ENCODE measurements at places on chromosomes 2 and 18.

- DNase-seq, result no peak
Observed at GRCh38 chr18:55856229-55856628, 268.2 kb upstream of the TCF4 start.

- DNase-seq, result no peak
Observed at GRCh38 chr2:223602972-223603371, 811 bp upstream of the SCG2 start.

DNA sequence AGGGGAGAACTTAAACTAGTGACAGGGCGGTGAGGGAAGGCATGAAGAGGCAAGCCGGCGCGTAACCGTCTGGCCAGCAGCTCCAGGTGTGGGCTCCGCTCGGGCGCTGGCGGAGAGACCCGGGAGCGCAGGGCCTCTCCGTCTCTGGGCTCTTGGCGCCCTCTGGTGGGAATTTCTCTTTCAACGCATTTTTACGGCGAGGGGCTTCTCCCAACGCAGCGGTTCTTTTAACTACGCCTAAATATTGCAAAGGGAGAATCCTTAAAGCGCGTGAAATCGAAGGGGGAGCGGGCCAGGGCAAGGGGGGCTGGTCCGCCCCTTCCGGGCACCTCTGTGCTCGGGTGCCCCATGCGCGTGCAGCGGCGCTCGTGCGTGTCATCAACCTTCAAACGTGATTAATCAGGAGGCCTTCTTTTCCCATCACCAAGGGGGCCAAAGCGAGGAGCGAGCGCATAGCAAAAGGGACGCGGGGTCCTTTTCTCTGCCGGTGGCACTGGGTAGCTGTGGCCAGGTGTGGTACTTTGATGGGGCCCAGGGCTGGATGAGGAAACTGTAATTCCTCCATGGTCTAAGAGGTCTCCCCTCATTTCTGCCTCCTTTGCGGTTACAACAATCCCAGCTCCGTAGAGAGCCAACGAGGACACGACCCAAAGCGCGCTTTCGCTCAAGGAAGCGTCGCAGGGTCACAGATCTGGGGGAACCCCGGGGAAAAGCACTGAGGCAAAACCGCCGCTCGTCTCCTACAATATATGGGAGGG, 762 bp upstream of the GAD1 start:
- DNase-seq, result peak; percentile 54

GRCh38 chr2:47652061-47652690, 130.8 kb upstream of the MSH6 start:
- DNase-seq, result no peak

GRCh38 chr18:57052759-57053158, 94.1 kb upstream of the BOD1L2 start:
- no peak for DNase-seq

DNA sequence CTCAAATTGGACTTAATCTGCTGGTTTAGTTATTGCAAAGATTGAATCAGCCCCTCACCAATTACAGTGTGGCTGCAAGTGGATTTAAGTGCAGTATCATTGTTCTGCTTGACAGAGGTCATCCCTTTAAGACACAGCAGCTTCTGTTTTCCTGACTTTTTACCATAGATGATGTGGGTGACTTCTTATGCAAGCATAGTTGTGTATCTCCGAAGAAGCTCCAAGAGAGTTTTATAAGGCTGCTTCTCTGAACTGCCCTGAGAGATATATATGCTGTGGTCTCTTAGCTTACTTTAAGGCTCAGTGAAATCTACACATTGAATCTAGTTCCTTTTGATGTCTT, 3.5 kb downstream of the TRIB2 start:
- no peak for DNase-seq

- DNase-seq, result no peak
Observed at GRCh38 chr2:156333274-156333950, 891 bp upstream of the NR4A2 start.

GRCh38 chr2:241198381-241199279, 10.2 kb downstream of the ANO7 start:
- DNase-seq, result no peak

DNA sequence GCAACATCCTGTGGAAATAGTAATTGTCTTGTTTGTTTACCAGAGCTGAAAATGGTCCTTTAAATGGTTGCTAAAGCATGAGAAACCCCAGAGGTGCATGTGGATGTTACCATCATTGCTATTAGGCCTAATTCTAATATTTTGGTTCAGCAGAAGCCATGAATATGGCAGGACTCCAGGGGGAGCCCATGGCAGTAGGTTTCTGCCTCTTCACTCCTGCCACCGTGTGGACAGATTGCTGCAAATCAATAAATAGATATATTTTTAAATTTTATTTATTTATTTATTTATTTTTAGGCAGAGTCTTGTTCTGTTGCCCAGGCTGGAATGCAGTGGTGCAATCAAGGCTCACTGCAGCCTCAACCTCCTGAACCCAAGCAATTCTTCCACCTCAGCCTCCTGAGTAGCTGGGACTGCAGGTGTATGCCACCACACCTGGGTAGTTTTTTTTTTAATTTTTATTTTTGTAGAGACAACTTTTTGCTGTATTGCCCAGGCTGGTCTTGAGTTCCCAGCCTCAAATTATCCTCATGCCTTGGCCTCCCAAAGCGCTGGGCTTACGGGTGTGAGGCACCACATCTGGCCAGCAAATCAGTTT, 54.9 kb upstream of the CAPN13 start:
- DNase-seq, result peak; percentile 22

GRCh38 chr2:179467111-179467510, 202.5 kb upstream of the SESTD1 start:
- no peak for DNase-seq

- DNase-seq, result no peak
Observed at GRCh38 chr2:221747289-221747972, 175.3 kb upstream of the EPHA4 start.

DNA sequence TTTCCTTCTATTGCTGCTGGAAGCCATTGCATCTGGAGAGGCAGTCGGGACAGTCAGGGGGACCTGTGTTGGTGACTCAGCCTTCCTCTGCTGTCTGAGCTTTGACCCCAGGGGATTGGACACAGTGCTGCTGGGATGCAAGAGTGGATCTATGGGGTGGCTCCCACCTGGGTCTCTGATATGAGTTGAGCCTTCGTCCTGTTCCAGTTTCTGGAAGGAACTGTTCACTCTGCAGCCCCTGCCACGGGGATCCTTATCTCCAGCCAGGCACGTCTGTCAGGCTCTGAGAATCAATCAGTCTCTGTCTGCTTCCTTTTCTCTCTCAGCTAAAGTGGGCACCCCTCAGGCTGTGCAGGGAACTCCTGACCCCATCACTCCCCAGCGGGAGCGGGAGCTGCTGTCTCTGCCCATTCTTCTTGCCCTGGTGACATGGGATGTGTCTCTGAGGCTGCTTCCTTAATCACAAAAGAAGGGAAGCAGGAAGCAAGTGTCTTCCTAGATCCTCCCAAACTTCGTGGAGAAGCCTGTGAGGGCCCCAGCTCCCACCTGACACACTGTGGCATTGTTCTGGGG, 51.7 kb downstream of the ARHGAP28 start:
- no peak for DNase-seq

- DNase-seq, result no peak
Observed at GRCh38 chr18:9067823-9068222, 34.7 kb upstream of the NDUFV2 start.

DNA sequence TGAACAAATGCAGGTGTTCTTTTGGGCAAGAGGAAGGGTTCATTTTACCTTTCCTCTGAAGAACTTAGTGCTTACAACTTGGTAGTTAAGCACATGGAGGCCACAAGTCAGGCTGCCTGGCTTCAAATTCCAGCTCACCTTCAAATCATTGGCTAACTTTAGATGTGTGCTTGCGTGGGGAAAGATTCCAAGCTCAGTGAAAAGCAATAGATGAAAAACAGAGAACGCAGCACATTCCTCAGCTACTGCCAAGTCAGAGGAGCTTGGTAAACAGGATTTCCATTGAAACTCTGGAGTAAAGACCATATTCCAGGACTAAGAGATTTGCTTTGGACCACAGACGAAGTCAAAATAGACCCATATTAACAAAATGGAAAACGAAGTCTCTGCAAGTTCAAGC, 96.3 kb upstream of the ASB18 start:
- no peak for DNase-seq

DNA sequence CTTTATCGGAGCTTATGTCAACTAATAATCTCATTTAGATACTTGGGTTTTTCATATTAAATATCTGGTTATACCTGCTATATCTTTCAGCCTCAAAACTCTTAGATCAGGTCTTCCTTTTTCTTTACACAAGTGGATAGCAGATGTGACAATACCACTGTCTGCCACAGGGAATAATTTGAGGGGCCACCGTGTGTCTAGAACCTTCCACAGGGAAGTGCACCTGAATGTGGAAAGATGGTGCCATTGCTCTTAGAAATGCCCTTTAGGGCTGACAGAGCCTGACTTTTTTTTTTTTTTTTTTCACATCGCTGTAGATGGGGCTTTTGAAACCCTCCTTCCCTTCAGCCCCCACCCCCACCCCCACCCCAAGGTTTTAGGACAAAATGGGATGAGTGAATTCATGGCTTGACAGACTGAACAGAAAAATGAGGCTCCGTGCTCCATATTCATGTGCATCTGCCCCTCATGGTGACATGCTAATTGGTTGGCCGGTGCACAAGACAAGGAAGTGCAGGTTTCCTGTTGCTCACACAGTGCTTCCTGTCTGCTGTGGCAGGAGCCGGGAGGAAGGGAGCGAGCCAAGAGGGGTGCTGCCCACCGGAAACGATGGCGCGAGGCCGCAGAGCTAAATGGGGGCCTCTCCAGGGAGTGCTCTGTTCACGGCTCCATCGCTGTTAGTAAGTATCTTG, 246.0 kb downstream of the LDLRAD4 start:
- DNase-seq, result peak; percentile 55

DNA sequence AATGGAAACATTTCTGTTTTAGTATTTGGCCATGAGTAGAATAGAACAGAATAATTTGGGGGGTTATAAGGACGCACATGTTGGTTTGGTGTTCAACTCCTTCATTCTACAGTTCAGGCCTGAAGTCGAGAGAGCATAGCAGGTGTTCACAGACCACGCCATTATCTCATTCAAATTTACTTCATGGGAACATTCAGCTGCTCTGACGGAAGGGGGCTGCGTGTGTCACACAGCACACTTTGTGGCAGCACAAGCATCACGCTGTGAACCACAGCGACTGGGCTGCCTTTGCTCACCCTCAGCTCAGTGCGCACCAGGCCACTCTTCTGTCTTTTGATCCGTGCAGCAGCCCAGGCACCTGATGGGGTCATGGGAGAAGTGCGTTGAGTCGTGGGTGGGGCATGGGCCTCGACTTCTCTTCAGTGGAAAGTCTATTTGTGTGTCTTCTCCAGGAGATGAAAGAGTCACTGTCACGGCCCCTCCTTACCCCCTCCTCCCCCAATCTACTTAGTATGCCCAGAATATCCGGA, 348.6 kb upstream of the SALL3 start:
- DNase-seq, result no peak

- no peak for DNase-seq
Observed at GRCh38 chr2:159960414-159960813, 102.0 kb downstream of the PLA2R1 start.

- no peak for DNase-seq
Observed at GRCh38 chr2:62868947-62869346, 163.4 kb downstream of the EHBP1 start.

DNA sequence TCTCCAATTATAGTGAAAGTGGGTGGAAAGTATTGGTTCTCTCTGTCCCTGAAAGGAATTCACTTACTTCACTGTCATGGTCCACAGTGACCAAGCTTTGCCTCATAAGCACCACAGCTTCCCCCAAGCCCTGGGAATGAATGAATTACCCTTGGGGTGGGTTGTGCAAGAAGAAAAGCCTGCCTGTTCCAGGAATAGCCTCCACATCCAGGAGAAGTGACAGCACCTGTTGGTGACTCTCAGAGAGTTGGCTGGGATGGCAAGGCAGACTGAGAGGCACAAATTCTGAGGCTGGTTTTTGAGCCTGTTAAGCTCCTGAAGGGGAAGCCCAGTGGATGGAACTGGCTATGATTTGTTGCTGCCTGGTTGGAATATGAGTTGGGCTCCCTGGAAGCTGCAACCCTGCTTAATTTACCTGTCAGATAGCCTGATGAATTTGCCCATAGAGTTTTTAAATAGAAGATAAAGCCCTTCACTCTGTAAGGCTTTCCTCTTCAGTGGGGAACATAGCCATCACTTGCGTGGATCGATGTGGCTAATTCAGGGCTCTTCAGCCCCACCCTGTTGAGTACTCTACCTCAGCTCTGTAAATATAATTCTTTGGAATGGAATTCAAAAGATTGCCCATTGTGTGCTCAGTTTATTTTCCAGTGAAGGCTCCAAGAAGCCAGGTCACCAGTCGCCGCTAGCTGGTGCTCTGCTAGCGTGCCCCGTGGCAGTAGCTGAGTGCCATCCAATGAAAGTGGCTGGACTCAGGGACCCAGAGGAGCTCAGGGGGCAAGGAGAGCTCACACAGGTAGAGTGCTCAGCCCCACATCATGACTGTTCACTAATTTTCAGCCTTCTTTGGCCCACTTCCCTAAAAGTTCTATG, 479.3 kb downstream of the IRS1 start:
- DNase-seq, result no peak

DNA sequence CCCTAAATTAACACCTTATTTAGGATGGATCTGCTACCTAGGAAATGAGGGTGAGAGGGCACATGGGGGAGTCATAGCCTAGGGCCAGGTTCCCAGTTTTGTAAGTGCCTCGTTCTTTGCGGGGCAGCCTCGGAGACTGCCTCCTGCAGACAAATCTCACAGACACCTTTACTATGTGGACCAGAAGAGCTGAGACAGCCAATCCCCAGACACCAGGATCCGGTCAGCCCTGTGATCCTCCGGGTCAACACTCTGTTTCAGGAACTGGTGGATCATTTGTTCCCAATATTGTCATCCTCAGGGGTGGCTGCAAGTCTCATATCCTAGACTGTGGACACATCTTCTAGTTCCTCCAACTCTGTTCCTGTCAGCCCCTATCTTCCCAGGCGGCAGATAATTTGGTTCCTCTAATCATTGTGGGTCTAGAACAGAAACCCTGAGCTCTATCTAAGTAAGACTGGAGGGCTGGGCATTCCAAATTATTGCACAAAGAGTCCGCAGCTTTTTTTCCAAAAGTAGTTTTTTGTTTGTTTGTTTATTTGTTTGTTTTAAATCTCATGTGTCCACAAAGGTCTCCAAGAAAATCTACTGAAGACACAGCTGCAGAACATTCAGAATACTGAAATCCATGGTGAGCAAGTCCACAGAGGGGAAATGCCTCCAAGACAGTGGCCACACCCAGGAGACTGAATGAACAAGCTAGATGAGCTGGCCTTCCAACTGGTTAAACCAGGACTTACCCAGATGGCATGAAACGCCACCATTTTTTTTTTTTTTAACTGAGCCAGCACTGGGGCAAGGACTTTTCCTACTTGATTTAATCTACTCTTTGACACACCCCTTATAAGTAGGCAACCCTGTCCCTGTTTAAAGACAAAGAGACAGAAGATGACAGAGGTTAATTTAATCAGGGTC, 6.2 kb upstream of the GDF7 start:
- no peak for DNase-seq

- DNase-seq, result no peak
Observed at GRCh38 chr2:231318954-231319353, 76.6 kb upstream of the B3GNT7 start.

DNA sequence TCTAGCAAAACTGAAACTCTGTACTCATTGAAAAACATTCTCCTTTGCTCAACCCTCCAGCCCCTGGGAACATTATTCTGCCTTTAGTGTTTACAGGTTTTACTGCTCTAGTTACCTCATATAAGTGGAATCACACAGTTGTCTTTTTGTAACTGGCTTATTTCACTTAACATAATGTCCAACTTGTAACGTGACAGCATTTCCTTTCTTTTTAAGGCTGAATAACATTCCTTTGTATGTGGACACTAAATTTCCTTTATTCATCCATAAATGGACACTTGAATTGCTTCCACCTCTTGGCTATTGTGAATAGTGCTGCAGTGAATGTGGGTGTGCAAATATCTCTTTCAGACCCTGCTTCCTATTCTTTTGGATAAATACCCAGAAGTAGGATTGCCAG, 144.9 kb downstream of the ACTR3 start:
- no peak for DNase-seq

Measured in stimulated activated CD4-positive, alpha-beta T cell treated with anti-CD3 and anti-CD28 coated beads, Interleukin-4, amount 100 ng/mL, for 4 hours (primary cell).